Small intestine (tissue), 16 donors: ENCODE measurements at places on chromosomes 12 and 14. TPM values are rescaled to one million over a fixed set of nuclear protein-coding genes. Genes with fewer than 3 reads are reported as not detected.

GRCh38 chr12:70415987-70416386 is 49.9 kb downstream of the KCNMB4 start:
- DNase-seq, result no peak

GRCh38 chr12:62207248-62207647 is 53.0 kb upstream of the USP15 start:
- no peak for DNase-seq

The MIS18BP1 gene
- 5.9 TPM for polyA plus RNA-seq

GRCh38 chr12:575129-575502 is 88.1 kb downstream of the NINJ2 start:
- DNase-seq, result no peak

GRCh38 chr14:44846232-44846824 is 115.4 kb downstream of the KLHL28 start:
- DNase-seq, result peak; percentile 58

DNA sequence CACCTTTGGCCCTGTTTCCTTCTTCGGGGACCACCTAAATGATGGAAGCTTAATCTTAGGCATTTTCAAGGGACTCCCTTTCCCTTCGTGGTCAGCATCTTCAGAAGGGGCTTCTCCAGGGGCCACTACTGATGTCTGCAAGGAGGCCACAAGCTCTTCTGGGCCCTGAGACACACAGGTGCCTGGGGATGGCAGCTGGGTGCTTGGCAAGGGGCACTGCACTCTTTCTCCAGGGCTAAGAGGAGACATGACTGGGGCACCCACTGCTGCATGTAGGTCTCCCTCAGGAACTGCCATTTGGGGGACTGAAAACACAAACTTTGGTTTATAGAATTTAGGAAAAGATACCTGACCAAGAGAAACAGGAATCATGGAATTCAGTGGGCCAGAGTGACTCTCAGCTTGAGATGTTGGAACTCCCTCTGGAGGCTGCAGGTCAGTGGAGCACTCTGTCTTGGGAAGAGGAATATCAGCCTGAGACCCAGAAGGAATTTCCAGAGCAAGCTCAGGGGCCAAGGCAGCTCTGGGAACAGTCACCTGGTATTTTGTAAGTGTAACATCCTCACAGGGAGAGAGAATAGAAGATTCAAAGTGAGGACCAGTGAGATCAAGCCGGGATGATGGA is 16.0 kb downstream of the PLD4 start:
- DNase-seq, result no peak
